ENCODE measurements at places on chromosomes 11 and 22.

DNA sequence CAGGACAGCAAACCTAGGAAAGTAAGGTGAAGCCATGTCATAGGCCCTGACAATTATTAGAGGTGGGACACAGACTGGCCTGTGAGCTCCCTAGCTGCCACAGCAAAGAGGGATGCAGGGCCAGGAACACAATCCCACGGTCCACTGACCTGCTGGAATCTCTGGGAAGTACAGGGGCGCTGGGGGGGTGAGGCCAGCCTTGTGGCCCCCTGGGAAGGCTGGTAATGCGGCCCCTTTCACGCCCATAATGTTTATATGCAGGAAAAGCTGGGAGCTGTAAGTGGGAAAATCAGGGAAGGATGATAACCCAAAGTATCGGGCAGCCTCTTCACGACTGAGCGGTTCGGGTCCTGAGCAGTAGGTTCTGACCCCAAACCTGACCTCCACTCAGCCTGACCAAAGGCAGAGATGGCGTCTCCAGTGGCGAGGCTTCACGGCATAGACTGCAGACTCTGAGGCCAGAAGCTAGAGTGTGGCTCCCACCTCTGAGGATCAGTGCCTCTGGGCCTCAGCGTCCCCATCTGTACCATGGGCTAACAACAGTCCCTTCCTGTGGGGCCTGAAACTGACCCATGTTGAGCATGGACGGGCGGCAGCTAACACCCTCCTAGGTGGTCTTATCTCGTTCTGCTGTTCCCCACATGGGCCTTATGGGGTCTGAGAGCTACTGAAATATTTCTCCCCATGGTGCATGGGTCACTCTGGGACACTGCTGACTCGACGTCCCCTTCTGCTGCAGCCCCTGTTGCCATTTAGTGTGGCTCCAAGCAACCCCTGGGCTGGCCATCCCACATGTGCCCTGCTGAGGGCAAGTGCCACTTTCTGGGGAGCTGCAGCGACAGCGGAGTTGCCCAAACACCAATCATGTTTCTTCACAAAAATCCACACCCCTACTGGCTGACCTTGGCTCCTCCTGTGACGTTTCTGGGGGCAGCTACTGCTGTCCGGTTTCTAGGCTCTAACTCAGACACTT, 101.8 kb downstream of the PHF21B start:
- DNase-seq, result no peak

GRCh38 chr11:20754933-20755332, 85.5 kb downstream of the NELL1 start:
- no peak for DNase-seq

- no peak for DNase-seq
Measured at GRCh38 chr11:121059605-121060004, 35.7 kb downstream of the TBCEL start.

DNA sequence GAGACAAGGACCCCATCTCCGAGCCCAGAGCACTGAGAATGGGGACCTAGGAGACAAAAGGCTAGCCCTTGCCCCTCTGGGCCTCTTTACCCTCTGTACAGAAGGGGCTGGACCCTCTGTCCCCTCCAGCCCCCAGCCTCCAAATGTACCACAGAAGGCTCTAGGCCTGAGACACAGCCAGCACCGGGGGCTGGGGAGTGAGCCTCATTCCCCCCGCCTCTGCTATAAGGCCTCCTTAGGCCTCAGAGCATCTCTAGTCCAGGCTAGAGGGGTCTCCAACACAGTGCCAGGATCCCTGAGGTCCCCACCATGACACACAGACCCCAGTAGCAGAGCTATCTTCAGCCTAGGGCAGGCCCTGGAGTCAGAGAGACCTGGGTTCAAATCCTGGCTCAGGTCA, 4.8 kb downstream of the SMTN start:
- DNase-seq, result no peak

GRCh38 chr22:46036558-46037408, 59.8 kb upstream of the WNT7B start:
- peak; percentile 22 for DNase-seq

GRCh38 chr22:44193535-44193891, 12.8 kb downstream of the PARVG start:
- DNase-seq, result no peak

GRCh38 chr11:88167853-88168252, 7.4 kb downstream of the RAB38 start:
- no peak for DNase-seq

GRCh38 chr11:26070714-26071380, 261.1 kb upstream of the ANO3 start:
- no peak for DNase-seq

- DNase-seq, result no peak
Measured at GRCh38 chr11:111081021-111081511, 164.5 kb upstream of the POU2AF2 start.

- no peak for DNase-seq
Measured at GRCh38 chr22:48883211-48883960, 944.3 kb downstream of the BRD1 start.

- no peak for DNase-seq
Measured at GRCh38 chr22:37433786-37434185, 6.5 kb upstream of the ELFN2 start.

- DNase-seq, result no peak
Measured at GRCh38 chr11:35292279-35292678, 127.1 kb downstream of the SLC1A2 start.

GRCh38 chr11:121488170-121488569, 35.4 kb upstream of the SORL1-AS1 start:
- DNase-seq, result no peak

GRCh38 chr11:130454491-130455252, 6.2 kb downstream of the ADAMTS15 start:
- no peak for DNase-seq

GRCh38 chr11:63767267-63767564, 1.4 kb downstream of the ZFTA start:
- no peak for DNase-seq

GRCh38 chr11:47550288-47551047, 2.5 kb downstream of the CELF1 start:
- no peak for DNase-seq

DNA sequence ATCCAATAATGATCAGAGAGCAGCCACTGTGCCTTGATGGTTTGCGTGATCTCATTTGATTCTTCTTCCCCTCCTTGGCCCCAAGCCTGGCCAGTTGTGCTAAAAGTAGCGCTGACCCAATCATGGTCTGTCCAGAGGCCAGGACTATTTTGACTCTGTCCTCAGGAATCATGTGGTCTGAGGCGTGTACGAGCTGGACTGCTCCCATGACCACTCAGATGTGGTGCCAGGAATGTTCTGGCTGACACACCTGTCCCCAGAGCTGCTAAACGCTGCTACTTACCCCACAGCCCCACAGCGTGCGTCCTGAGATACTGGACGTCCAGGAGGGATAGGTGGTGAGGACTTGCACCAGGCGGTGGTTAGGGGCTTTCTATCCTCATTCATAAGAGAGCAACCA, 70.5 kb downstream of the FEZ1 start:
- DNase-seq, result no peak

DNA sequence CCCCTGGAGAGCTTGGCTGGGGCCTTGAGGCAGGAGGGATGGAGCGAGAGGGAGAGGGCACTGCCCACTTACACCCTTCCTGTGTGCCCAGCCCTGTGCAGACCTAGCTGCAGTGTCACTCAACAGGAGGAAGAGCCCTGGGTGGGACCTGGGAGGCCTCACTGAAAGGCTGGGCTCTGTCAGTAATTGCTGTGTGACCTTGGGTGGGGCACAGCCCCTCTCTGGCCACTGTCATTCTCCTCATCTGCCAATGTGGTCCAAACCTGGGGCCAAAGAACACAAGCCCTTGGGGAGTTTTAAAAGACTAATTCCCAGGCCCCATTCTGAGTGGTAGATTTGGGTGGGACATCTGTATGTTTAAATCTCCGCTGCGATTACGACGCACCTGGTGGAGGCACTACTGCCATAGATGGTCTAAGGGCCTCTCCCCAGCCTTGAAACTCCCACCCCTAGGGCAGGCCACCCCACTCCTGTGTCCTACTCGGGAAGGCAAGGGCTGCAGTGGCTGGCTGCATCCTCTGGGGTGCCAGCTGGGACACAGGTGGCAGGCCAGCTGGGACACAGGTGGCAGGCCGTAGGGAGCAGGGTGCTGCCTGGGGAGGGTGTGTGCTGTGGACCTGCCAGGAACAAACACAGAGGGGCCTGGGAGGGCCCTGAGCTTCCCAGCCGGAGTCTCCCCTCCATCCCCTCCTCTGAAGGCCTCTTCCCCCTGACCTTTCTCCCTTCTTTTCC, 12.3 kb upstream of the SOX10 start:
- DNase-seq, result no peak

- DNase-seq, result no peak
Measured at GRCh38 chr11:121207485-121208115, 85.0 kb upstream of the SC5D start.

DNA sequence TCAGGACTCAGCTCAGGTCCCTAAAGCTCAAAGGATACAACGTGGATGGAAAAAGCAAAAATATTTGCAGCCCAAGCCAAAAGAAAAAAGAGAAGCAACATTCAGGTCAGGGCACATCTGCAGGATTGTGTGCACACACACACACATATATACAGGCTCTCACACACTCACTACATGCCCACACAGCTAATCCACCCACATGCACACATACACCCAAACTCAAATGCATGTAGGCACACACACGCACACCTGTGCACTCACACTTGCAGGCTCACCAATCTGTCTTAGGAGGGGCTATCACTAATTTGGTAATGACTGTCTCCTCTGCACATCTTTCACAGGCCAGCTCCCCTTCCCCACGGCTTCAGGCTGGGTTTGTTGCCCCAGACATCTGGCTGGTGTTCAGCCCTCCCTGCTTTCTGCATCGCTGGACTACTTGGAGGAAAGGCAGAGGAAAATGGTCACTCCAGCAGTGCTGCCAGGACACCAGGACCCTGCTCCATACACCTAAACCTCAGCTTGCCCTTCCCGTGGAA, 103.6 kb upstream of the DRD2 start:
- DNase-seq, result no peak

- no peak for DNase-seq
Measured at GRCh38 chr11:113638376-113638775, 67.7 kb downstream of the TMPRSS5 start.

GRCh38 chr11:18641677-18642076, 7.5 kb upstream of the SPTY2D1 start:
- DNase-seq, result no peak

- no peak for DNase-seq
Measured at GRCh38 chr11:112394304-112394703, 133.6 kb upstream of the PLET1 start.

DNA sequence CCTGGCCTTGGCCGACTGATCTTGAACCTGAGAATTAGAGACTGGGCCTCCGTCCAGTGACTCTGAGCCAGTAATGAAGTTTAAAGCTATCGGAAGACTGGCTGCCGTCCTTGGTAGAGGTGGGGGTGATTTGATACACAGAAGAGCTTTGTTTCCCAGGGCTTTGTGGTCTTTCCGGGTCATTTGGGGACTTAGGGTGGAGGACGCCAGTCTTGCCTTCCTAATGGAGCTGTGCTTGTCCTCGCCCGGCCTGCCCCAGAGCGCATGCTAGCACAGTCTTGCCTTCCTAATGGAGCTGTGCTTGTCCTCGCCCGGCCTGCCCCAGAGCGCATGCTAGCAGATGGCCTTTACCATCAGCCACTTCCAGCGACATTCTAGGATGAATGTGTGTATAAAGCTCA, 65.8 kb downstream of the ST3GAL4 start:
- no peak for DNase-seq

DNA sequence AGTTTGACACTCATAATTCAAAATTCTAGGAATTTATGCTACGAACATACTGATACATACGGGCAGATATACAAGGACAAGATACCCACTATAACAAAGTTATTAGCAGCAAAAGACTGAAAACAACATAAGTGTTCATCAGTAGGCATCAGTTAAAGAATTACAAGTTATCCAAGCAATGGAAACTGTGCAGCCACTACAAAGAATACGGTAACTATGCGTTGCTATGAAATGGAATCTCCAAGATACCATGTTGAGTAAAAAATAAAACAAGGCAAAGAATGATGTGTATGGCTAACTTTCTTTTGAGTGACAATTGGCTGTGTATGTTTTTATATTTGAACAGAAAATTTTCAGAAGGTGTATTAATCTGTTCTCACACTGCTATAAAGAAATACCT, 151.7 kb downstream of the ADAMTS15 start:
- DNase-seq, result no peak

- no peak for DNase-seq
Measured at GRCh38 chr22:36411589-36412258, 24.0 kb upstream of the MYH9 start.

DNA sequence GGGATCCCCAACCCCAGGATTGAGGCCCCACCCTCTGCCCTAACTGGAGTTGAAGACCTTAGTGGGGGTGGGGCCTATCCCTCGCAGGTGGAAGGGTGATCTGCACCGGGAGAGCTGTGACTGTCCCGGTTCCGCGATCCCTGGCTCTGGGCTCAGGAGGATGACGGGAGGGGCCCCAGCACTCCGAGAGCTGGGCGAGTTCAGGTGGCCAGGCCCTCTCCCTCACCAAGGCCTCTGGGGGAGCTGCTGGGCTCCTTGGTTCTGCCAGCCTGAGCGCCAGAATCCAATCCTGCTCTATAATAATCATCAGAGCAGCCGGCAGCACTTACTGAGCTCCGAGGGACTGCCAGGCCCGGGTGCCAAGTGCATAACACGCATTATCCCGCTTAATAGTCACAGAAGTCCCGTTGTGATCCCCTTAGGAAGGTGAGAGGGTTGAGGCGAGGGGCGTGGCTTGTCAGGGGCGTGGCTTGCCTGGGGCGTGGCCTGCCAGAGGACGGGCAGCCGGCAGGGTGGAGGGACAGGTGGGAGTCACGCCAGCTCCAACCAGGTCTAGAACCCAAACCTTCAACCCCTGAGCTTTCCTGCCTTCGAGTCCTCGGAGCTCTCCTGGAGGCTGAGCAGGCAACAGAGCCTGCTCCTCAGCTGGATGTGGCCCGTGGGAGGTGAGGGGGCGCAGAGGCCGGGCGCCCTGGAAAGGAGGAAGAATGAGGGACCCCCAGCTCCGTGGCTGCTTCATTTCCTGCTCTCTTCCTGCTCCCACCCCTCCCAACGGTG, 7.3 kb upstream of the SYT7 start:
- peak; percentile 37 for DNase-seq

DNA sequence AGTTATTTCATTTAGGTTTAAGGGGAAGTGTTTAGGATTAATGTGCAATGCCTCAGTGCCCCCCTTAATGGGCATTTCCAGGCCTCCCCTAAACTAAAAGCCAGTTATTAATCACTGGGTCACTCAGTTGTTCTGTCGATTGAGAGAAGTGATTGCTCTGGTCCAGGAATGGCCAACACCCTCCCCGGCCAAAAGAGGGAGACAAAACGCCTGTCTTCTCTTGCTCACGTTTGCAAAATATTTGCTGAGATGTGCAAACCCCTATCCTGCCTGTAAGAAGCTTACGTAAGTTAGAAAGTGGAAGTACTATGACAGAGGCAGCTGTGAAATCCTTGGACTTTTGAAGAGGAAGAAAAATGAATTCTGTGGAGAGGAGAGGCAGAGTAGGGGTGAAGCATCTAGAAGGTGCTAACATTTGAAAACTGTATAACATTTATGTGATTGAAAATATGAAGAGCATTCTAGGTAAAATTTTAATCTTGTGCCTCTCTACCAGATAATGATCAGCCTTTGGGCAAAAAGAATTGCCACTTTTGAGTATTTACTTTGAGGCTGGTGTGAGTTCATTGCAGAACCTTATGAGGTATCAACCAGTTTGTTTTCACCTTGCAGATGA, 37.7 kb downstream of the NTM start:
- no peak for DNase-seq

GRCh38 chr11:61542705-61543104, 34.2 kb downstream of the LRRC10B start:
- DNase-seq, result no peak

- no peak for DNase-seq
Measured at GRCh38 chr11:3094223-3094824, 37.1 kb upstream of the CARS1 start.

GRCh38 chr11:99773646-99774045, 752.9 kb downstream of the CNTN5 start:
- no peak for DNase-seq

All from stimulated activated CD8-positive, alpha-beta memory T cell treated with anti-CD3 and anti-CD28 coated beads, Interleukin-4, amount 100 ng/mL, for 4 hours (primary cell).